ENCODE measurements at places on chromosomes 2 and 18.

- DNase-seq, result no peak
- H3K27me3 ChIP-seq, result peaks cover 3% of the 10 kb centered on the region
- H3K4me1 ChIP-seq, result peaks cover 27% of the 10 kb centered on the region
- H3K4me3 ChIP-seq, result no peak overlapping the region
- H3K27ac ChIP-seq, result no peak overlapping the region
Observed at GRCh38 chr18:13606604-13607254, 119.6 kb downstream of the FAM210A start.

DNA sequence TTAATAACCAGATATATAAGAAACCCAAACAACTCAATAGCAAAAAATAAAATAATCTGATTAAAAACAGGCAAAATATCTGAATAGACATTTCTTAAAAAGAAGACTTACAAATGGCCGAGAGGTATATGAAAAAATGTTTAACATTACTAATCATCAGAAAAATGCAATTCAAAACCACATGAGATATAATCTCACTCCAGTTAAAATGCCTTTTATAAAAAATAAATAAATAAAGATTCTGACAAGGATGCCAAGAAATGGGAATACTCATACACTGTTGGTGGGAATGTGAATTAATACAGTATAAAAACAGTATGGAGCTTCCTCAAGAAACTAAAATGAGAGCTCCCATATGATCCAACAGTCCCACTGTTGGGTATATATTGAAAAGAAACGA lies 33.9 kb upstream of the BMP10 start:
- peaks cover 30% of the 10 kb centered on the region for H3K27me3 ChIP-seq
- no peak for DNase-seq
- no peak overlapping the region for H3K27ac ChIP-seq
- H3K4me1 ChIP-seq, result peaks cover 25% of the 10 kb centered on the region
- no peak overlapping the region for H3K4me3 ChIP-seq

- H3K27me3 ChIP-seq, result no peaks in the 10 kb centered on the region
- DNase-seq, result no peak
- H3K36me3 ChIP-seq, result peaks cover 1% of the 10 kb centered on the region
- H3K4me3 ChIP-seq, result no peak overlapping the region
- peaks cover 23% of the 10 kb centered on the region for H3K4me1 ChIP-seq
Observed at GRCh38 chr18:79368681-79369080, 27.0 kb upstream of the NFATC1 start.

- no peaks in the 10 kb centered on the region for H3K36me3 ChIP-seq
- DNase-seq, result no peak
- H3K27ac ChIP-seq, result no peak overlapping the region
- peaks cover 4% of the 10 kb centered on the region for H3K4me1 ChIP-seq
- H3K27me3 ChIP-seq, result peaks cover 8% of the 10 kb centered on the region
Observed at GRCh38 chr18:5513947-5514346, 29.9 kb downstream of the EPB41L3 start.

DNA sequence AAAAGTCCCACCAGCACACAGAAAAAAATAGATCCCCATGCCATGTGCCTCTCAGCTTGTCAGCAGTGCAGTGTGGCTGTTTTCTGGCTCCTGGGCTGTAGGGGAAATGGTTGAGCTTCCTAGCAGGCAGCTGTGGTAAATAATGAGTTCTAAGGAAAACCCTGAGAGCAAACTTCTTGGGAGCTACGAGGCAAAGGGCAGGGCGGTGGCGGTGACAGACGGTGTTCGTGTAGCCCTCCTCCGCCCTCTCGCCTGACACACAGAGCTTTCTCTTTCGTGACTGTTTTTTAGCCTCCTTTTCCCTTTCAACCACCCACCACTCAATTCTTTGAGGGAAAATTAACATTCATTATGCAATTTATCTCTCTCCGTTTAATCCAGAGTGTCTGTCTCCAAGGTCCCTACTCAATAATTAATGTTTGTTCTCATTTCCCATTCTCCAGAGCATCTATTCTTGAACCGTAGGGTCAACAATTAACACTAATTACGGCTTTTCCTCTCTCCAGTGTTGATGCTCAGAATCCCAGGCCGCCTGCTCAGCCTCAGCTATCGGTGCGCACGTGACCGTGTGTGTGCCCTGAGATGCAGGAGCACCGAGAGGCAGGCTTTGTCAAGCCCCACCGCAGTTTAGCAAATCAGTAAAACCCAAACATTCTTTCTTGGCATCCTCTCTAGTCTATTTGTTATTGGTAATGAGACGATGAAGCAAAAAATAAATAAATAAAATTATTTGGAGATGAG lies 50.1 kb downstream of the KIAA2012 start:
- H3K36me3 ChIP-seq, result no peaks in the 10 kb centered on the region
- DNase-seq, result no peak
- no peak overlapping the region for H3K27ac ChIP-seq
- H3K4me1 ChIP-seq, result no peaks in the 10 kb centered on the region
- peaks cover 16% of the 10 kb centered on the region for H3K27me3 ChIP-seq
- no peak overlapping the region for H3K4me3 ChIP-seq

- H3K27me3 ChIP-seq, result peaks cover 10% of the 10 kb centered on the region
- no peaks in the 10 kb centered on the region for H3K4me1 ChIP-seq
- no peak overlapping the region for H3K27ac ChIP-seq
- no peaks in the 10 kb centered on the region for H3K36me3 ChIP-seq
Observed at GRCh38 chr2:178177066-178177679, 17.1 kb upstream of the OSBPL6 start.

DNA sequence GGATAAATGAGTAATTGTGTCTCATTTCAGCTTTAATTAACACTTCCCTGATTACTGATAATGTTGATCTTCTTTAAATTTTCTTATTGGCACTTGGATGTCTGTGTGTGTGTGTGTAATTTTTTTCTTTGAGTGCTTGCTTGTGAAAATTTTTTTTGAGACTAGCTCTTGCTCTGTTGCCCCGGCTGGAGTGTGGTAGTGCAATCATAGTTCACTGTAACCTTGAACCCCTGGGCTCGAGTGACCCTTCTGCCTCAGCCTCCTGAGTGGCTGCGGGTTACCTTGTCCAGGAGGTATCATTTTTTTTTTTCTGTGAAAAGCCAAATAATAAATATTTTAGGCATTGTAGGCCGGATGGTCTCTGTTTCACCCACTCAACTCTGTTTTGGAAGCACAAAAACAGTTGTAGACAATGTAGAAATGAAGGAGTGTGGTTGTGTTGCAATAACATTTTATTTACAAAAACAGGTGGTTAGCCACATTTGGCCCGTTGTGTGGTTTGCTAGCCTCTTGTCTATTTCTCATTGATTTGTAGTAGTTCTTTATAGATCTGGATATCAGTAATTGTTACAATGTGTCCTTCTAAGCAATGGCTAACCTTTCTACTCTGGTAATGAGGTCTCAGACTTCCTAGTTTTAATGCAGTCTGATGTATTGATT lies 7.9 kb downstream of the IL1RL2 start:
- peaks cover 16% of the 10 kb centered on the region for H3K4me1 ChIP-seq
- peaks cover 59% of the 10 kb centered on the region for H3K27me3 ChIP-seq
- DNase-seq, result no peak
- H3K36me3 ChIP-seq, result peaks cover 6% of the 10 kb centered on the region
- H3K4me3 ChIP-seq, result no peak overlapping the region

GRCh38 chr2:230864605-230865306 lies at the start of gene ITM2C:
Gene ITM2C (plus strand): TSS chr2:230864942. CDS start chr2:230865026, 84 bp downstream.
- H3K27ac ChIP-seq, result peak within 1 kb of the TSS; percentile 35
- peaks cover 36% of the 10 kb centered on the region for H3K4me1 ChIP-seq
- no peak for DNase-seq
- H3K4me3 ChIP-seq, result peak within 1 kb of the TSS; percentile 90
- peaks cover 42% of the 10 kb centered on the region for H3K27me3 ChIP-seq

- no peak for DNase-seq
- H3K27ac ChIP-seq, result no peak overlapping the region
- no peak overlapping the region for H3K4me3 ChIP-seq
- no peaks in the 10 kb centered on the region for H3K27me3 ChIP-seq
- H3K4me1 ChIP-seq, result no peaks in the 10 kb centered on the region
Observed at GRCh38 chr2:75003773-75004172, 45.3 kb downstream of the POLE4 start.

- no peaks in the 10 kb centered on the region for H3K27me3 ChIP-seq
- H3K27ac ChIP-seq, result peak overlapping the region; percentile 82
- H3K36me3 ChIP-seq, result peaks cover 9% of the 10 kb centered on the region
- H3K4me3 ChIP-seq, result peak overlapping the region; percentile 65
Observed at GRCh38 chr18:35132021-35132902, 91.0 kb downstream of the MAPRE2 start.

DNA sequence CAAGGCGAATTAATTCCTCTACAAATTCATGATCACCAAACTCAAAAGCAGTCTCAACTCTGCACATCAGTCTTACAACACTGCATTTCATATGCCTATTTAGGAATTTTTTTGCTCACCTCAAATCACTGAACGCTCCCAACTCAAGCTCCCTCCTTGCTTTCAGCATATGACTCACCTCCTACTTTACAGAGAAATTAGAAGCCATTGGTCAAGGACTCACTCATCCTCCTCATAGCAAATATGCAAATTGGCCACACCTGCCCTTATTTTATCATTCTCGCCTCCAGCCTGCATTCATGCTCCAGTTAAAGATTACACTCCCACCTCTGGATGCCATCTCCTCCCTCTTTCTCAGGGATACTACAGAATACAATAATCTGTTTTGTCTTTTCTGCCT lies 148.8 kb downstream of the MBD2 start:
- H3K27me3 ChIP-seq, result no peaks in the 10 kb centered on the region
- H3K4me1 ChIP-seq, result no peaks in the 10 kb centered on the region
- no peak overlapping the region for H3K27ac ChIP-seq
- DNase-seq, result no peak
- no peaks in the 10 kb centered on the region for H3K36me3 ChIP-seq

GRCh38 chr18:44937960-44938719 lies 257.5 kb downstream of the SETBP1 start:
- H3K27me3 ChIP-seq, result no peaks in the 10 kb centered on the region
- no peaks in the 10 kb centered on the region for H3K36me3 ChIP-seq
- peaks cover 30% of the 10 kb centered on the region for H3K4me1 ChIP-seq
- H3K27ac ChIP-seq, result no peak overlapping the region
- no peak overlapping the region for H3K4me3 ChIP-seq
- no peak for DNase-seq

GRCh38 chr2:147758821-147759220 lies 86.0 kb upstream of the ACVR2A start:
- peaks cover 8% of the 10 kb centered on the region for H3K27me3 ChIP-seq
- H3K4me1 ChIP-seq, result no peaks in the 10 kb centered on the region
- no peak for DNase-seq

DNA sequence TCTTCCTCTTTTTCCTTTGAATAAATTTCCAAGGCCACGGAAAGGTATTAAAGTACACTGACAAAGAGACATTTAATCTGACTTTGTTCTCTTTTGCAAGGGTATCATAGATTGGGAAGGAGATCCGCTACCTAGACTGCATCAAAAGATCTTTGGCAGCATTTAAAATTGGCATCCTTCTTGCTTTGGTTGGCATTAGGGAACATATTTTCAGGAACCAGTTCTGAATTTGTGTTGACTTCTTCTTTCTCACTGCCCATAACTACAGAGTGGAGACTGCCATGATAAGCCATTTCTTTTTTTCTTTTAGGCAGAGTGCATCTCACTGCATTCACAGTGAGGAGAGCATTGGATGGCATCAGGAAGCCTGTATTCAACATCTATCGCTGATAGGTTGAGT lies 83.4 kb downstream of the DOCK10 start:
- no peak overlapping the region for H3K4me3 ChIP-seq
- peaks cover 69% of the 10 kb centered on the region for H3K4me1 ChIP-seq
- DNase-seq, result no peak
- peak overlapping the region; percentile 92 for H3K27ac ChIP-seq
- H3K36me3 ChIP-seq, result peaks cover 18% of the 10 kb centered on the region

- peak overlapping the region; percentile 21 for H3K4me3 ChIP-seq
Observed at GRCh38 chr2:32865399-32866068, 81.2 kb upstream of the LTBP1 start.

GRCh38 chr2:177329064-177329463 lies 63.5 kb upstream of the AGPS start:
- H3K4me3 ChIP-seq, result no peak overlapping the region
- H3K27ac ChIP-seq, result no peak overlapping the region
- peaks cover 10% of the 10 kb centered on the region for H3K4me1 ChIP-seq
- no peaks in the 10 kb centered on the region for H3K36me3 ChIP-seq
- DNase-seq, result no peak

DNA sequence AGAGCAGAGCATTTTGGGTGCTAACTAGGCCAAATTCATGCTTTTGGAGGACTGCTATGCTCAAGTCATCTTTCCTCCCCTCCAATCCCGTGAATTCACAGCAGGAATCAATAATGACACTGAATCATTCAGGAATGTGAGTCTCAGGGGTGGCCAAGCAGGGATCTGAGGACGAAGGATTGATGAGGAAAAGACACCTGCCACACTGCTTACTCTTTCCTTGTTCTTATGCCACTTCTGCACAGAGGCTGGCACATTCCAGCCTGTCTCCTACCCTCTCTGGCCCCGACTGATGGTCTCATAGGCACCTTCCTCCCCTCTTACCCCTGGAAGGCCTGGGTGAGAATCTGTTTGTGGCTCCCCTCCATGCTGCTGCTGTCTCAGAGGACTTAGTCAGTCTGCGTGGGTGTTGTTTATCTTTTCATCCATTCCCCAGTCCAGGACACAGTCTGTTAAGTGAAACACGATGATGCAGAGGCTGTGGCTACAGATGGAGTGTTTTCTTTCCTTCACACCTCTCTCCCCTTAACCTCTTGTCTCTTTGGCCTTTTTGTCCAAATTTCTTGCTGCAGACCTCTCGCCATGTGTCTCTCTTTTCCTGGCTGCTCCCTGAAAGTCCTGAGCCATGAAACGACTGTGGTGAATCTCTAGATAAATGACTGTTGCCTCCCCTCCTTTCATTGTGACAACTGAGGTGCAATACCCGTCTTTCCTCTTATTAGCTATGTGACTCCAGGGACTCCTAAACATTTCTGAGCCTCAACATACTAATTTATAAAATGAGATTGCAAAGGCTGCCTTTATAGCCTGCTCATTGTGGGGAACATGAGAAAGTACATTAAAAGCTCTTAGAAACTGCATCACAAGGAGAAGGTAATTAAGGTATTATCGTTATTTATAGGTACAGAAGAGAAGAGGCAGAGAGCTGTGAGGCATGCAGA lies 86.9 kb downstream of the RDH14 start:
- peaks cover 10% of the 10 kb centered on the region for H3K27me3 ChIP-seq
- H3K36me3 ChIP-seq, result no peaks in the 10 kb centered on the region
- no peak for DNase-seq
- no peaks in the 10 kb centered on the region for H3K4me1 ChIP-seq
- H3K27ac ChIP-seq, result no peak overlapping the region

- peaks cover 4% of the 10 kb centered on the region for H3K36me3 ChIP-seq
- H3K27me3 ChIP-seq, result no peaks in the 10 kb centered on the region
- peak overlapping the region; percentile 19 for H3K27ac ChIP-seq
- DNase-seq, result no peak
Observed at GRCh38 chr2:30149976-30150375, 3.2 kb downstream of the YPEL5 start.

GRCh38 chr18:21303895-21304294 lies 61.9 kb downstream of the GREB1L start:
- no peak overlapping the region for H3K27ac ChIP-seq
- DNase-seq, result no peak
- H3K36me3 ChIP-seq, result no peaks in the 10 kb centered on the region
- peaks cover 8% of the 10 kb centered on the region for H3K27me3 ChIP-seq

- DNase-seq, result no peak
- H3K27me3 ChIP-seq, result peaks cover 7% of the 10 kb centered on the region
- no peaks in the 10 kb centered on the region for H3K4me1 ChIP-seq
- H3K4me3 ChIP-seq, result no peak overlapping the region
- no peaks in the 10 kb centered on the region for H3K36me3 ChIP-seq
Observed at GRCh38 chr2:3876685-3877084, 173.3 kb downstream of the DCDC2C start.

GRCh38 chr2:88545118-88545517 lies 82.1 kb downstream of the EIF2AK3 start:
- no peak overlapping the region for H3K27ac ChIP-seq
- no peaks in the 10 kb centered on the region for H3K4me1 ChIP-seq
- peaks cover 26% of the 10 kb centered on the region for H3K27me3 ChIP-seq
- H3K4me3 ChIP-seq, result no peak overlapping the region

Measured in natural killer cell treated with Interleukin-12 subunit alpha and Interleukin-12 subunit beta and Interleukin-15 and Interleukin-18, amount 100 ng/mL, for 72 hours (primary cell).